NCI-H2227 treated with DMSO at 0.1 percent for 48 hours (cell line): ENCODE measurements at places on chromosomes 5 and 9.

DNA sequence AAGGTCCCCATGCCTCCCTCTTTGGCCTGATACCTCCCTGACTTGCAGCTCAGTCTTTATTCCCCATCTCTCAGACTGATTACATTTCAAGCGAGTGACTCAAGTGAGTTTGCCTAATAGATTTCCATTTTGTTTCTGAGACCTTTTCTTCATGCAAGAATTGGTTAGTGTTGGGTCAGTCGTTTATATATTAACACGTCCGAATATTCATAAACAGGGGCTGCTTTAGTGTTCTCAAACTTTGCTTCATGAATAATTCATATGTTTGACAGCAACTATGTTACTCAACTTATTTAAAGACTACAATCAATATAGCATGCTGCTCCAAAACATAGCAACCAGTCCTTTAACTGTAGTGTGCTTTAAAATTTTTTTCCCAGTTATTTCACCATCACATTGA, 36.6 kb upstream of the MIER3 start:
- DNase-seq, result no peak

GRCh38 chr5:148858106-148858505, 31.7 kb downstream of the ADRB2 start:
- no peak for DNase-seq

DNA sequence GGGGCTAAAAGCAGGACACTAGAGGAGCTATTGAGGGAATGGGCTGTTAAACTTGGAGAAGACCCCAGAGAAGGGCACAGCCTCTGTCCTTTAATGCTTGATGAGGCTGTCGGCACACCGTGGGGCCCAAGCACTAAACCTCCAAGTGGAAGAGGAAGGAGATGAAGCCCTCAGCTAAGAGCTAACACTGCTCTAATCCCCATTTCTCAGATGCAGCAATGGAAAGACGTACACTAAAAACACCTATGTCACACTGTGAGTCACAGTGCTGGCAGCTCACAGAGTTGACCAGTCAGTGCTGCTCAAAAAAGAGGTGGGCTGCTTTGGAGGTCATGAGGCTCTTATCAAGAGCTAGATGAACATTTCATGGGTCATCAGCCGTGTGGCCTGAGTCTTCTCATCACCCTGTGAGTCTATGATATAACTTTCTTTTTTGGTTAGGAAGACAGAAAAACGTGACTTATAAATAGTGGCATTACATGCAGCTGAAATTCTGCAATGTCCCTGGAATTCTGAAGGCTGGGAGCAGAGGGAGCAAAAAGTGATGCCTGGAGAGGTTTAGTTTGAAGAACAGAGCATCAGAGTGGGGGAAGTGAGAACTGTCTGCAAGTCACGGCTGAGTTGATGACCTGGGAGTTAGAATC, 21.5 kb downstream of the TNFSF8 start:
- DNase-seq, result no peak

DNA sequence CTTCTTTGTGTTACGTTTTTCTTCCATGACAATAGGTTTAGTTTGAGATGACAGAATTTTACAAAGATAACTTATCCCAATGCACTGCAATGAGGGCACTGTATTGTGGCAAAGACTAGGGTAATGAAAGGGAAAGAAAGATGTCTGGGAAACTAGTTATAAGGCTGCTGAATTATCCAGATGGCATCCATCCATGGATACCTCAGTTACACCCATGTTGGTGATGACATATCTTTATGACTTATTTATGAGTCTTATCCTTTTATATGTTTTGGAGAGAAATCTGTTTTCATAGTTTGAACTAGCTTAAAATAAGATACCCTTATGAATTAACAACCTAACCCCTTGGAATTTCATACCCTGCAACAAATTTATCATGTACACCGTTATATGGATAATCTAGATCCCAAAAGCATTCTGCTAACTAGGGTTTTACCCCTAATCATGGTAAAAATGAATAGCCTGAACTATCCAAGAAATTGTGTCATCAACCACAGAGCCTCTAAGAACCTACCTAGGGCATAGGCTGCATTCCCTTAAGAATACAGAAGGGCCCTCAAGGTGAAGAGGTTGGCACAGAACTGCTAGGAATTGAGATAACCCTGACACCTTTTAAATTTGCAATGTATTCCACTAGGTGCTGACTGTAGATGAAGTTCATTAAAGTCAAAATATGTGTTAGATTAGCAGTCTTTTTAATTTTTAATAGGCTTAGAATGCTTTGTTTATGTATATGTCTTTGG, 49.5 kb upstream of the RORB start:
- DNase-seq, result no peak

DNA sequence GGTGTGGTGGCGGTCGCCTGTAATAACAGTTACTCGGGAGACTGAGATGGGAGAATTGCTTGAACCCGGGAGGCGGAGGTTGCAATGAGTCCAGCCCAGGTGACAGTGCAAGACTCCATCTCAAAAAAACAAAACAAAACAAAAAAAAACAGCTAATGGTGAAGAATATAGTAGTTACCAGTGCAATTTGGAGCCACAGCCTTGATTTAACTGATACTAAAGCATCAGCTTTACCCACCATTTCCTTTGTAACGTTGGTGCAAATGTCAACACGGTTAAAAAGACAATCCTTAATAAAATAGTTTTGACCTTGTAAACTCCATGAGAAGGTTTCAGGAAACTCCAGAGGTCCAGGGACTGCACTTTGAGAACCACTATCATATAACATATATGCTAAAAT, 41.8 kb downstream of the FNBP1 start:
- no peak for DNase-seq

DNA sequence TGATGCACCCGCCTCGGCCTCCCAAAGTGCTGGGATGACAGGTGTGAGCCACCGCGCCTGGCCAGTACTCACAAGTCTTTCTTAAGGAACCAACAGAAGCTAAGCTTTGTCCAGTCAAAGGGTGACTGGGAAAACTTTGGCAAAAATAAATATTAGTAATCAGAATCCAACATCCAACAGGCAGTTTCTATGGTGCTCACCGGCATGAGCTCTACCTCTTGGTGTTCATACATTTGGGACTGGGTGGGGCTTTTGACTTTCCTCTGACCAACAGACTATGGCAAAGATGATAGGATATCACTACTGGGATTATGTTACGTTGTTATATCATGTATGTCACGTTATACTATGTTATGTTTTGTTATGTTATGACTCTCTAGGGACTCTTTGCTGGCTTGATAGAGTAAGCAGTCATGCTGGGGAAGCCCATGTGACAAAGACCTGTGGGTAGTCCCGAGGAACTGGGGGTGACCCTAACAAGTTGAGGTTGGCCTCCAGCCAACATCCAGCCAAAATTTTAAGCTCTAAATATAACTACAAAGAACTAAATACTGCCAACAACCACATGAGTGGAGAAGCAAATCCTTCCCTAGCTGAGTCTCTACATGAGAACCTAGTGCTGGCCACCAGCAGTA, 6.0 kb downstream of the RASGEF1C start:
- no peak for DNase-seq

- no peak for DNase-seq
These were observed 88.5 kb downstream of the TTLL11 start for GRCh38 chr9:122004589-122004988.

GRCh38 chr5:36407396-36407795, 105.7 kb upstream of the RANBP3L start:
- no peak for DNase-seq

DNA sequence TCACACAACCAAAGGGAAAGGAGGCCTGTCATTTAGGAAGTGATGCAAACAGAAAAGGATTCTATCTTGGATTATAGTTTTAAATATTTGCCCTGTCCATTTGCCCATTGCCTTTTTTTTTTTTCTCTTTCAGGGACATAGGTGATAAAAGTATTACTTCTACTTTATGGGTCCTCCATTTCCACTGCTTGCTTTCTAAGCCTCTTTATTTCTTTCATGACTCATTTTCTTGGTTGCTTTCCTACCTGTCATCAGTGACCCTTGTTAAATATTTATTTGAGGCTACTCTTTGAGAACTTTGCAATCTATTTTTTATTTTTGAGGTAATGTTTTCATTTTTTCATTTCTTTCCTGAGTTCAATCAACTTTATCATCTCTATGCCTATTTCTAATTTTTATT, 522.9 kb upstream of the ARRDC3 start:
- no peak for DNase-seq

DNA sequence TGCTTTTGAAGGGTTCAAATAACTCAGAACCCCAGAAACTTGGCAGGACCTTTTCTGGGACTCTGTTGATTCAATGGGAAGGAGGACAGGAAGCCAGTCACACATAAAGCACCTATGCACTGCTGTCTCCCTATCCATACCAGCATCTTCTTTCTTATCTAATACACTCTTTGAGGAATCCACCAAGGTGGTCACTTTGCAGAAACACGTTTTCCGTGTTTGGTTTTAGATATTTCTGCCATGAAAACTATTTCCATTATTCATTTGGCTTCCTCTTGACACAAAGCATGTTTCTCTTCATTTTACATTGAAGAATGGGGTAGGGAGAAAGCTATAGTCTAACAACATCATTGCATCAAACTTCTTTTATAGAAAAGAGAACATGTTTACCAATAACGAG, 76.5 kb upstream of the NR3C1 start:
- no peak for DNase-seq

DNA sequence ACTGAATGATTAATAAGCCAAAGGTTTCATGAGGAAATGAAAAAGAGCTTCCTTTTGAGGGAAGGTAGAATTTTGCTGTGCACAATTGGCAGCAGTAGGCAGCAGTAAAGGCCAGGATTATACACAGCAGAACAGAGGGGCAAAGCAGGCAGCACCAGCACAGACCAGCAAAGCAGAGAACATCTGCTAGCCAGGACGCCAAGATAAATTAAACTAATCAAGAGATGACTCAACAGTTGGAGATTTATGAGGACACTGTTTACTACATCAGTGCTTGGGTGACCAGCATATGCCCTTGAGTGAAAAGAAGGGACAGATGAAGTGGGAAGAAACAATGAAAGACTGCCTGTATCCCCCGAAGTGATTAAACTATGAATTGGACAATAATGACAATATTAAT, 871.4 kb upstream of the CDH10 start:
- no peak for DNase-seq

GRCh38 chr9:37421914-37422288, 595 bp upstream of the GRHPR start:
- DNase-seq, result no peak

- no peak for DNase-seq
These were observed 135.2 kb downstream of the COL23A1 start for GRCh38 chr5:178454821-178455479.

DNA sequence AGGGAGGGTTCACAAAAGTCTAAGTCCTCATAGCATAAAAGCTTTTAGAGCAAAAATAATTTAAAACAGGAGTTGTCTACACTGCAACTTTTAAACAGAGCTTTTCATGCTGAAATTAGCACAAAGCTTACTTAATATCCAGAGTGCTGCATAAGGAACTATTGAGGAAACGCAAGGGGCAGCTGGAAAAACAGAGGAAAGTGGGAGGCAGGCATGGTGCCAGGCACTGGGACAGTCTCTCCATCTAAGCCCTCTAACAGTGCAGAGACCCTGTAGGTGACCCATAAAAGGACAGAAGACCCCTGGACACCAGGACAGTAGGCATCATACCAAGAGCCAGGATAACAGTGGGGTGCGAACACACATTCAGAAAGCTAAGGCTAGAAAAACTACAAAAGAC, 49.3 kb downstream of the ADAMTS12 start:
- DNase-seq, result no peak

DNA sequence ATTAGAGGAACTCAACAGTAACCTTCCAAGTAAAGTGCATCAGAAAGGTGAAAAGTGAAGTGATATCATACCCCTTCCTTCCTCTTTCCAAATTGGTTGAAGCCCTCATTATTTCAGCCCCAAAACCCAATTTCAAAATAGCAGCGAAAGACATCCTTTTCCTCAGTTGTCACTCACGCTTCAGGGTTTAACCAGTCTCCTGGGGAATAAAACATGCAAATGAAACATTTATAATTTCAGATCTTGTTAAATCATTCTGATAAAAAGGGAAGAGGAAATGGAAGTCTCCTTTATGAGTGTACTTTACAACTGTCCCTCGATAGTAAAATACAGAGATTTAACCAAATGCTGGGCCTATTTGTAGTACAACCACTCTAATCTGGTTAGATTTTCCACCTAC, 22.5 kb downstream of the TRPM6 start:
- DNase-seq, result no peak

GRCh38 chr5:8831251-8831650, 714.6 kb downstream of the SEMA5A start:
- DNase-seq, result no peak

GRCh38 chr9:90552317-90552716, 90.3 kb downstream of the DIRAS2 start:
- DNase-seq, result no peak

DNA sequence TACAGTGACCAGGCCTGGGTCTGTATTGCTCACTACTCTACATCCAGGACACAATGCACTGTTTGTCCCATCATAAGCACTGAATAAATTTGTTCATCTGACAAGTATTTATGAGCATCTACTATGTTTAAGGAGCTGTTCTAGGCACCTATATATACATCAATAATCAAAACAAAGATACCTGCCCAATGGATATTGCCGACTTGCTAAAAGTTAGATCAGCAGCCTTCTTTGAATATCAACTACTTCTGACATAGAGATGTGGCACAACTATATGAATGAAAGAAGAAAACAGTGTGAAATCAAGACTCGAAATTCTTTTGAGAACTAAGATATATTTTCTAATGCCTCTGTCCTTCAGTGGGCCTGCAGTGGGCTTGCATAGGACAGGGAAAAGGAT, 215.7 kb downstream of the ARL15 start:
- DNase-seq, result no peak

- no peak for DNase-seq
These were observed 103.8 kb downstream of the PCSK1 start for GRCh38 chr5:96329289-96329688.

DNA sequence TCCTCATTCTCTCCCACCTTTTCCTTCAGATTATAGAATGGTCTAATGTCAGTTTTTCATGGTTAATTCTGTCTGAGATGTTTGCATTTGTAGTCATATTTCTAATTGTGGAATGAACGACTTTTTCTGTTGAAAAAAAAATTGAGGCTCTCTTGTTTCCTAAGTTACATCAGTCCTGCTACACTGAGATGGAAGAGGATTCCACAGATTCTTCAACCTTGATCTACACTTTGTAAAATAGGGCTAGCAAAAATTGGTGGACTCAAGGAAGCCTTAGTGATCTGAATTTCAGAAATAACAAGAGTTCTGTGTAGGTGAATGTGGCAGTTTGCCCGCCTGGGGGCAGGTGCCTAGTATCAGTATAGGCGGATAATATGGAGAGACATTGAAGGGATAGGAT, 51.9 kb downstream of the ERBIN start:
- no peak for DNase-seq

GRCh38 chr9:28234894-28235277, 661.6 kb upstream of the C9orf72 start:
- DNase-seq, result no peak

GRCh38 chr5:138833726-138834480, 41.2 kb downstream of the LRRTM2 start:
- DNase-seq, result no peak
